ENCODE measurements at places on chromosomes 7 and 10. TPM values are rescaled to one million over a fixed set of nuclear protein-coding genes. Genes with fewer than 3 reads are reported as not detected.

Gene INSYN2A
- total RNA-seq = not detected

GRCh38 chr10:1404323-1405260 lies 332.7 kb downstream of the ADARB2 start:
- DNase-seq = no peak

DNA sequence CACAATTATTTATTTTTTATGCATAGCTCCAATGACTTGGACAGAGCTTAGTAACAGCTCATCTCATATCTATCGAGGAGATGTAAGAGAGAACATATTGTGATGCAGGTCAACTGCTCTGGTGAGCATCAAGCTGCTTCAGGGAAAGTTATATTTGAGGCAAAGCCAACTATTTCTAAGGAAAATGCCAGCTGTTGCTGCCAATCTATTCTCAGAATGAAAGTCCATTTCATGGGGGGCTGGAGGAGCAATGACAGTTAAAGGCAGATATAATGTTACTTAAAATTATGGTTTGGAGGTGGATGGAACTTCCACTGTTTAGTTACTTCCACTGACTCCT lies 424.8 kb downstream of the KIF20B start:
- DNase-seq = no peak

Gene TUBAL3
- total RNA-seq = 0.14 TPM

GRCh38 chr10:90604636-90605035 lies 253.2 kb downstream of the HTR7 start:
- DNase-seq = no peak

Gene PDCD11
- total RNA-seq = 103 TPM

Gene GRB10
- total RNA-seq = 3.6 TPM

Gene PLAC9
- not detected for total RNA-seq

GRCh38 chr7:3754493-3755341 lies 453.7 kb downstream of the SDK1 start:
- no peak for DNase-seq

Measured in activated CD4-positive, alpha-beta T cell treated with anti-CD3 and anti-CD28 coated beads, Interleukin-2, amount 10 ng/mL, durations not matched to agents 24 days and 14 days (primary cell).